ENCODE measurements at places on chromosomes 1 and 21.

- DNase-seq: no peak
Measured at GRCh38 chr1:156389311-156389710, 20.3 kb downstream of the RHBG start.

- no peak for DNase-seq
Measured at GRCh38 chr1:224067207-224067606, 46.7 kb upstream of the FBXO28 start.

GRCh38 chr1:11767922-11768704 lies 6.1 kb downstream of the C1orf167 start:
- no peak for DNase-seq

- DNase-seq: no peak
Measured at GRCh38 chr1:177206831-177207355, 36.1 kb downstream of the BRINP2 start.

- no peak for DNase-seq
Measured at GRCh38 chr1:234849832-234850231, 239.9 kb upstream of the IRF2BP2 start.

- DNase-seq: no peak
Measured at GRCh38 chr1:162687870-162688269, 55.6 kb downstream of the DDR2 start.

GRCh38 chr1:61742620-61743430 lies 545 bp downstream of the PATJ start:
- DNase-seq: no peak

GRCh38 chr1:10986525-10986890 lies 25.9 kb upstream of the TARDBP start:
- no peak for DNase-seq

DNA sequence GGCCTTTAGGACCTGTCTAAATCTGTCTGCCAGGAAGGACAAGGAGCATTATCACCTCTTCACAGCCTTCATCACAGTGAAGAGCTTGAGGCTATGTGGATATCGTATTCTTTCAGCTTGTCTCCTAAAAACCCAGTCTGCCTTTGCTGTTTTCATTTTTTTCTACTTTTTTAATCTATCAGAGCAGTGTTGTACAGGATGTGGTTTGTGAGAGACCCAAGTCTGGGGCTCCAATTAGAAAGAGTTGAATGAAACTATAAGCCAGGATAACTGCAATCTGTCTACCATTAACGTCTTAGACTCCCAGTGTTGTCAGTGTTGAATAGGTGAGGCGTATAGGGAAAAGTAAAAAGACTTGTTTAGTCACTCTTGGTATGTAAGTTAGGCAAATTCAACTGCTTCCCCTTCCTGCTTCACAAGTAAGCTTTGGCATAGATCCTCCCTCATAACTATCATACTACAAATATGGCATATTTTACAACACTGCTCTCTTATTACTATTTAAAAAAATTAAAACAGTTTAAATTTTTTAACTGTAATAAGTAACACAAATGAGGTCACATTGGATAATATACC lies 1225.8 kb upstream of the PRMT6 start:
- DNase-seq: no peak

DNA sequence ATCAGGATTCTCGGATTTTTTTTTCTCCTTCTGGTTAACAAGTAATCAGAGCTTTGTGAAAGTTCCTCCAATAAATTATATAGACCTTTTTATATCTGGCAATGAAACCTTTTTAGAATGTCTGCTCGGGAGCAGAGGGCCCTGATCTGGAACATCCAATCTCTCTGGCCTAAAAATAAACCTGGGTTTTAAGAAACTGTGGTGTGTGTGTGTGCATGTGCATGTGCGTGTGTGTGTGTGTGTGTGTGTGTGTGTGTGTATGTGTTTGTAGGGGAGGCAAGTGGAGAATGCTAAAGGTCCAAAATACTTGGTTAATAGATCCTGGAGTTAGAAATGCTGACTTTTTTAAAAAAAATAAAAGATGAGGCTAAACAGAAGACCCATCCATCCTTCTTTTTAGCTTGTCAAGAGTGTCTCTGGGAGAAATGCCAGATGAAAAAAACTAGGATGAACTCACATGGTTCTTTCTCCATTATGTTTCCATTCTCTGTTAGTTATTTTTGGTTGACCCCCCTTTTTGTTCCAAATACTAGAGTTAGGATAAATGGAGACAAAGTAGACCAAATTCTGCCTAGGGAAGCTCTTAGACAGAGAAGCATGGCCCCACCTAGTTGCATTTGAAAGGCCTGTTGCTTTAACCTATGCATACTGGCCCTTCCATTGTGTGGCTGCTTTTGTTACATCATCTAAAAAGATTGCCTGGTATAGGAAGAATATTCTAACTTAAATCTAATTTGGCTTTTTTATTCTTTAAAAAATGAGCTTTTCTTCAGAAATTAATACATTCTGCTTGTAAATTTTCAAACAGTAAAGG lies 175.9 kb downstream of the PAPPA2 start:
- DNase-seq: no peak

DNA sequence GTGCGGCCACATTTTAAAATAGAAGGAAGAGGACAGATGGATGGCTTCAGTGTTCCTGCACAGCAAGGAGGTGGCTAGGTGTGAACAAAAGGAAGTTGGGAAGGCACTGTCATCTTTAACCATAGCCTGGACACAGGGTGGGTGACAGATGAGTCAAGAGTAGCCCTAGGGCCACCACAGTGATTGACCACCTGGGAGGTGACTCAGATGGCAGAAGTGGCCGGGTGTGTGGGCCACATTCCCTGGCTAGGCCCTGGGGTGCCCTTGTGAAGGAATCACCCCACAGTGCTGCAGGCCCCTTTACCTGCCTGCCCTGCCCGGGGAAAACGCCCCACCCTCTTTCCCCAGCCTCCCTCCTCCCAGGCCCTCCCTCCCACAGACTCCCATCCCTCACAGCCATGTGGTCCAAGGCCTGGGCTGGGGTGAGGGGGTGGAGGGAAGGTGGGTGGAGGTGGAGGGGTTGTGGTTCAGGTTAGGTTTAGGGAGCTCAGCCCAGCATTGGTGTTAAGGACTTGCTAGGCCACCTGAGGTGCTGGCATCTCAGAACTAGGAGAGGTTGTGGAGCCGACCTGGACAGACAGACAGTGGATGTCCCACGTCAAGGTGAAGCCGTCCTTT lies 59.1 kb downstream of the SPSB1 start:
- no peak for DNase-seq

DNA sequence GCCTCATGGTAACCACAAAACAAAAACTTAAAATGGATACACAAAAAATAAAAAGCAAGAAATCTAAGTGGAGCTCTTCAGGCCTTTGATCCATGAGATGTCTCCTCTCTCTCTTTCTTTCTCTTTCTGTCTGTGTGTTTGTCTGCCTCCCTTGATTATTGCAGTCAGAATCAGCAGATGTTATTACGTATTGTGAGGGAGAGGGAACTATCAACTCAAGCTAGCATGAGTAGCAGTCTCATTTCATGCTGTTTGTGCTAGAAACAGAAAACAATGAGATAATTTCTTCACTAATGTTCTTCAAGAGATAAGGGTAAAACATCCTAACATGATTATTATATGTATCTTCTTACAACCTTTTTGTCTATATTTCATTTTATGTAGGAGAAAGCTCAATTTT lies 103.7 kb upstream of the PDC start:
- no peak for DNase-seq

- no peak for DNase-seq
Measured at GRCh38 chr1:234997201-234997895, 131.3 kb downstream of the TOMM20 start.

DNA sequence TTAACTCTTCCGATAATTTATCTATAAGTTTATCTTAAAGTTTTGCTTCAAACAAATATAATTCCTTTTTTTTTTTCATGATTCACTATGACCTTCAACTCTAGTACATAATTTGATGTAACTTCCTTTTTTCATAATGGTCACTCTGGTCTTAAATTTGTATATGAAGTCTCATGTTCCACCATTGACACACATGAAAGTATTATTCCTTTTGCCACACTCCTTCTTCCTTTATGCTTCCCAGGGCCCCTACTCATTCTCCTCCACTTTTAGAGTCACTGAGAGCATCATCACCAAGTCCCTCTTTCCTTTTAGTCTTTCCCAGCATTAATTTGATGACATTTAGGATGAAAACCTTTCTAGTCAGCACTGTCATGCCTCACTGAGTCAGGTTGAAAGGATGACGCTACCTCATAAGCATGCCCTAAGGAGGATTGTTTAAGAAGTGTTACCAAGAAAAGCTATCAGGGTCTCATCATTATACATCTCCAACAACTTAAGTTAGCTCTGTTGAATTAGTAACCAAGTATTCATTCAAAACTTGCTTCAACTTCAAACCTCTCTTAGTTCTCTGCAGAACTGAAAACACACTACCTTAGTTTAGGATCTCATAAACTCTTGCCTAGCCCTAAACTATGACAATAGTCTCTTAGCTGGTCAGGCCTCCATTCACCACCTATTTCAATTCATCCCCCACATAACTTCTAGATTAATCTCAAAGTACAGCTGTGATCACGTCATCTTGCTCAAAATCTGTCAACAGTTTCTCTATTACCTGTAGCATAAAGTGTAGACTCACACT lies 14.5 kb downstream of the AUNIP start:
- no peak for DNase-seq

GRCh38 chr1:59414406-59415133 lies 117.7 kb downstream of the FGGY start:
- no peak for DNase-seq

- DNase-seq: no peak
Measured at GRCh38 chr1:9689971-9690381, 38.4 kb downstream of the PIK3CD start.

- DNase-seq: no peak
Measured at GRCh38 chr1:91700332-91700731, 185.6 kb downstream of the TGFBR3 start.

DNA sequence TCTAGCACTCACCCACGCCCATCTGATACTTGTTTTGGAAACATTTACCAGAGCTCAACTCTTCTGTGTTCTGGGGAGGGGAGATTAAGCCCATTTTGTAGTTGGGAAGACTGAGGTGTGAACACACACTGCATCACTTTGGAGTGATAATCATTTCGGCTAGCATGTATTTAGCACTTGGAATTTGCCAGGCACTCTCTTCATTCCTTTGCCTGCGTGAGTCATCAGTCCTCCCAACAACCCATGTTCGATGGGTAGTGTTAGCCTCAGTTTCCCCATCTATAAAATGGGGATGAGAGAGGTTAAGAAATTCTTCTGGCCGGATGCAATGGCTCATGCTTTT lies 182.8 kb upstream of the TMEM51 start:
- DNase-seq: no peak

DNA sequence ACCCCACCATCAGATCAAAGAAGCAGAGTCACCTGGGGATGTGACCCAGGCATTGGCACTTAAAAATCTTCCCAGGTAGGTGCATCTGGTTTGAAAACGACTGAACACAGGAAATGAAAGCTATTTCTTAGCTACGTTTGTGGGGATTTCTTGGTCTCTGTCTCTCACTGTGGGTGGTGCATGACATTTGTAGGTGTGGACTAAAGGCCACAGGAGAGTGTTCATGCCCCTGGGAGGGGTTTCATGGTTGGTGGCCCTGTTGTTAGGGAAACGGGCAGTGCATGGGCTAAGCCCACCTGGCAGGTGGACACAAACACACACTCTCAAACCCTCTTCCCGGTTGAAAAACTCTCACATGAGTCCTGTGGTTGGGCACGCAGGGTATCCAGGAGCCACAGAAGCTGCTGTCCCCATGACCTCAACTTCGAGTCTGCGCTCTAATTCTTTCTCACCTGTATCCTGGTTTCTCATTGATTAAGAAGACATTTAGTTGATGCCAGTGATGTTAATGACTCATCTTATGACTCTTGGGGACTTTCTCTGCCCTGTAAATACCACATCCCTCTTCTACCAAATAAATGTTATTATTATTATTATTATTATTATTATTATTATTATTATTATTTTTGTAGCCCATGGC lies 119.4 kb downstream of the MRPS6 start:
- no peak for DNase-seq

DNA sequence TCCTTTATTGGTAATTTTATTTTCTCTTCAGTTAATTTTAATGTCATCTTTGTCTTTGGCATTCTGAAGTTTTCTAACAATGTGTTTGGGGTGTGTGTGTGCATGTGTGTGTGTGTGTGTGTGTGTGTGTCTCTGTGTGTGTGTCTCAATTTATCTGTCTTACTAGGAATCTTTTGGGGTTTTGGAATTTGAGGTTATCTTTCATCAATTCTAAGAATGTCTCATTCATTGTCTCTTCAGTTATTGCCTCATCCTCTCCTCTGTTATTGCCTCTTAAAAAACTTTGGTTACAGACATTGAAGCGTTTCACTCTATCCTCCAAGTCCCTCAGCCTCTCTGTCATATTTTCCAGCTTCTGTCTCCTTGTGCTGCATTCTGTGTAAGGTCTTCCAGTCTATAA lies 18.1 kb upstream of the SAMD13 start:
- no peak for DNase-seq

GRCh38 chr1:114090738-114091505 lies 62.7 kb downstream of the SYT6 start:
- no peak for DNase-seq

DNA sequence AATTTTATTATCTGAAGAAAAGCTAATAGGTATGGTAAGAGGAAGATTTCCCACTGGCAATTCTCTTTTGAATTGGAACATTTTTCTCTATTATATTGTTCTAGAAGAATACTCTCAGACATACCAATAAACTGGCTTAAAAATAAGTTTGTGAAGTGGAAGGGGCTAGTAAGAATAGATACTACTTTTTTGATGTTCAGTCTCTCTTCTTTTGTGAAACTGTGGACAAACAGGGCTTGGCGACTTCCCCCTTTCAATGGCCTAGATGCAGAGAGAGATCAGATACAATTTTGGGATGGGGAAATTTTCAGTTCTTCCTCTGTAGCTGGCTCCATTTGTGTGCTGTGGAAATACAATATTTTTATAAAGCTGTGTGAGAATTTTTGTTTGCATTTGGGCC lies 2.5 kb downstream of the PBX1 start:
- DNase-seq: peak; percentile 23

DNA sequence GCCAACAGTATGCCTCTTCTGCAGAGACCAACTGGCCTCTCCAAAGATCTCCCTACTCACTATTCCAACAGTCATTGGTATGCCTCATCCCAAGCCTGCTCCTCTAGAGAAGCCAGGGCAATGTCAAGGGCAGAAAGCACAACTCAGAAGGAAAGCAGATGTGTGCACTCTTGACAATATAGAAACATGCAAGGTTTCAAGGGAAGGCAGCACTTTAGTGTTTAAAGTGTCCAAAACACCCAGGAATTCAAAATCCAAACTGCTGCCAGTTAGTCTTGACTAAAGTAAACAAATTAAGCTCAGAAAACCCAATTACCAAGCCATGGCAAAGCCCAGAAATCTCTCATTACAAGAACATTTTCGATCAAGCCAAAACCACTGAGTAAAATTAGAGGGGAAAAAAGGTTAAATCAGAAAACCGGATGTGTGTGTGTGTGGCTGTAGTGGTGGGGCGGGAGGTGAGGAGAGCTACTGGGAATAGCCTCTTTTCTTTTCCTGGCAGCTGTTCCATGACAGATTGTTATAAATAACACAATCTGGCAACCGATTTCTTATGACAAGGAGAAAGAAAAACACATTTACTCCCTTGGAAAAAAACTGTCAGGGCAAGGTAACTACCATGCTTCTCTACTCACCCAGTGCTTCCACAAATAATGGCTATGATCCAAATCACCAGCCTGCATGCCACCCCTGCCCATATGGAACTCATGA lies 39.2 kb downstream of the EIF2B3 start:
- DNase-seq: no peak
